ENCODE measurements at places on chromosomes 7 and 10.

- no peak for DNase-seq
These were observed 20.3 kb upstream of the ABLIM1 start for GRCh38 chr10:114678336-114678735.

DNA sequence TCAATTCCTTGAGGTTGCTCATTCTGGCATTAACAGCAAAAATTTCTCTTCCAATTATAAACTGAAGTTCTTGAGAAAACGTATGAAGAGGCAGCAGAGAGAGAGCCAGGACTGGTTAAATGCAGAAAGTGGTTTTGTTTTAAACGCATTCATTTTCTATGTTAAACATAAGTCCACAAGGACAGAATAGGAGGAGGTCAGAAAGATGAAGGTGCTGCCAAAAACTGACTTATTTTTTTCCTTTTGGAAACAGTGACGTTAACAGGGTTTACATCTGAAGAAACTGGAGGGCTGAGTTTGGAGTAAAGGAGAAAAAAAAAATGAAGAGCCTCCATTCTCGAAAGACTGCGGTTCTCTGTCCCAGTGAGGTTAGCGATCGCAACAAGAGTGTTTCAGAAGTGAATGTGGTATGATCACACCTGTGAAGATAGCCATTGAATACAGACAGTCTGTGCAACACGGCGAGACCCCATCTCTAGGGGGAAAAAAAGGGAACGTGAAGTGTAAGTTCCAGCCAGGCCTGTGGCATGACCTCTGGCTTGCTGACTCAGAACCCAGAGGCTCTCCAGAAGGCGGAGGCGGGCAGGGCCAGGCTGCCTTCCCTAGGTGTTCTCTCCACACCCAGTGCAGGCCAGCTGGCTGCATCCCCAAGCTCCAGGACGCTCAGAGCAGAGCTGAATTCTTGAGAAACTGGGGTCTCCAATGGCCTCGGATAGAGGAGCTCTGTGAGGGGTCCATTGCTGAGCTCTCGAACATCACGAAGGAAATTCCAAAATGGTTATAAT lies 84.0 kb downstream of the CHST15 start:
- DNase-seq, result no peak

- peak; percentile 74 for DNase-seq
These were observed 1.2 kb downstream of the TECPR1 start for GRCh38 chr7:98250789-98251188.

DNA sequence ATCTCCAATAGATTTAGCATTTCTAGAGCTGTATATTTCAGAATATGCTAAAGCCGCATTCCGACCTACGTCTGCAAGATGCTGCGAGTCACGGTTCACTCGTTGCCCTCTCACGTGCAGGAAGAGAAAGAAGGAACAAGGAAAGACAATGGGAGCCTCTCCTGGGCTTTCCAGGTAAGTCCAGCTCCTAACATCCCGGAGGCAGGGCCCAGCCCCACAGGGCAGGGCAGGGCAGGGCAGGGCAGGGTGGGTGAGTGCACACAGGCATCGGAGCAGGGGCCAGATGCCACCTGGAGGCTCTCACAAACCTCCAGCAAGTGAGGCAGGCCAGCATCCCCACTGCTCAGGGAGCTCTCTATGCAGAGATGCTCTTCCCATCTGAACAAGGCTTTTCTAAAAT lies 50.8 kb downstream of the VOPP1 start:
- no peak for DNase-seq

DNA sequence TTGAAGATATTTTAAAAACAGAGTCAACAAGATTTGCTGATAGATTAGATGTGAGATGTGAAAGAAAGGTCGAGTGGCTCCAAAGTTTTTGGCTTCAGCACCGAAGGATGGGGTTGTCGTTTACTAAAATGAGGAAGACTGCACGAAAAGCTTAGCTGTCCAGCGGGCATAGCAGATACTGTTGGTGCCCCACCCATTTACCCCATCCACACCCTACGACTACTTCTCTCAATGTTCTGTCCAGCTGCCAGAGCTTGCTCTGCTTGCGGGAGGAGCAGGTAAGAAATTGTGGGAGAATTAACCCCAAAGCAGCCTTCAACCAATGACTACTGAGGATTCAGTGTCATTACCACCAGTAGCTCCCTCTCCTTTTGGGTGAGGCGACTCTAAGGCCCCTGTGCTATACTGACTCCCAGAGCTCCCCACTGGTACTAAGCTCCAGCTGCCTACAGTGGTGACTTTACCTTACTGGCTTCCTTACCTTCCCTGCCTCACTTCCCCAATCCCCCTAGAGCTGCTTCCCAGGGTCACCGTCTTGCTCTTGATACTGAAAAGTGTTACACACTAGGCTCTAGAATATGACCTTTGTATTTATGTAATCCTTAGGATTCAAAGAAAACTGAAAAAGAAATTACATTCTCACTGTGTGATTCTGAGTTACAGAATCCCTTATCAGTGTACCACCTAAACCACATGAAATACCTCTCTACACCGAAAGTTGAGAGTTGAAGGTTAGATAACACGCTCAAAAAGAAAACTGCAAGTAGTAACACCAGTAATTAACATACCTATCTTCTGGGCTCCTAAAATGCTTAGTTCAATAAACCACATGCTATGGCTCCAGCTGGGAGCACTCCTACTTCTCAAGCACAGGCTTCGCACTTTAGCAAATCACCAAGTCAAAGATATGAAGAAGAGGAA lies 22.3 kb downstream of the CACUL1 start:
- DNase-seq, result peak; percentile 39

- DNase-seq, result no peak
These were observed 196.0 kb upstream of the FZD8 start for GRCh38 chr10:35838054-35838453.

- DNase-seq, result no peak
These were observed 74.3 kb downstream of the POLL start for GRCh38 chr10:101513733-101514132.

DNA sequence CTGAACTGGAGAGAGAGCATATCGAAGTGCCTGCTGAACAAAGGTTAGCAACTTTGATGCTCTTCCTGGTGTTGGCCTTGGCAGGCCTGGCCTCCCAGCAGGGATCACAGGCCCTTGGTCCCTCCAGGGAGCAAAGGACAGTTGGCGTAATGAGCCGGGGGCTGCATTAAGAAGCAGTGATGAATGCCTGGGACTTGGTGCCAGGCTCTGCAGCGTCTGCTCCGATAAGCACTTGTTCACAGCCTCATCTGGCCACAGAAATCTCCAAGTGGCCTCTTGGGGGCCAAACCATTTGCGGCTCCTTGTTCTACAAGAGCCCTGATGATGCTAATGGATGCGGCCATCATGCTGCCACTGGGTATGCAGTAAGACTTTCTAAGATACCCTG lies 31.8 kb downstream of the CRHR2 start:
- no peak for DNase-seq

DNA sequence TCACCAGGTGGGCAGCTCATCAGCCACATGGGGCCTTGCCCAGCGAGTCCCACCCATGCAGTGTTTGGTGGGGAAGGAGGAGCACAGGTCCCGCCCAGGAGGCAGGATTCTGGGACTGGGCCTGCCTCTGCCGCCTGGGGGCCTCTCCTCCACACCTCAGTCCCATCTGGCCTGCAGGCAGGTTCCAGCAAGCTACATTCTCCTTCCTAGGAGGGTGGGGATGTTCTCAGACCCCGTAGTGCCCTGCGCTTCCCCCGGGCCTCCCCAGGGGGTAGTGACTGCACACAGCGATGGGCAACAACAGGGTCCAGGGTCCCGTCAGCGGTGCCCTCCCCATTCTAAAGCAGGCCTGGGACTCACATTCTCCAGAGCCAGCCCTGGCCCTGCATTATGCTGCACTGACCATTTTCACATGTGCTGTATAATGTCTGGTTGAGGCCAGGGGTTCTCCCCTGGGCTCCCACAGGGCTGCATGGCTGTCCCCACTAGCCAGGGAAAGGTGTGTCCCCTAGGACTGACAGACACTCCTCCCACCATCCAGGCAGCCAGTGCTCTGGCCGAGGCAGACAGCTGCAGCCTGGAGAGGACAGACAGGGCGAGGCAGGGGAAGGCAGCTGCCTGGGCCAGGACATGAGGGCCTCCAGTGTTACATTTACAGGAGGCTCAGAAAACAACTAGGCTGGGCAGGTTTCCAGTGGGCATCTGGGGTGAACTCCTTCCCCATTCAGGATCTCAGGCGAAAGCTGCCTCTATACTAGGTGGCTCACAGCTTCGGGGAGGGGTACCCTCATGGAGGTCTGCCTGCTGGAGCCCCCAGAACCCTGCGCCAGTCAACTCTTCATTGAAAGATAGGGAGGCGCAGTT lies 9.3 kb downstream of the RASGEF1A start:
- DNase-seq, result no peak

DNA sequence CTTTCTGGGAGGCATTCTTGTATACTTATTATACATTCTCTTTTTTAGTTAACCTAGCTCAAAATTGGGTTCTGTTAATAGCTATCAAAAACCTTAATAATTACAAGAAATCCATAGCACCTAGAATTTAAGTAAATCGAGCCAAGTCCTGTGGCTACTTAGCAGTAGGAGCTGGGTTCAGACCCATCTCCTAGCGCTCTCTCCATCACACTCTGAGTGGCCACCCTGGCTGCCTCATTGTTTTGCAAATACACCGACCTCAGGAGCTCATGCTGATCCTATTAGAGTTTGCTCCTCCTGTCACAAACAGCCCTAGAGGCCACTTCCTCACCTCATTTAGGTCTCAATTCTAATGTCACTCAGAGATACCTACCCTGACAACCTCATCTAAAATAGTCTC lies 46.2 kb upstream of the OSBPL3 start:
- DNase-seq, result no peak

- DNase-seq, result no peak
These were observed 18.1 kb downstream of the VIPR2 start for GRCh38 chr7:159126311-159127260.

- peak; percentile 20 for DNase-seq
These were observed 6.5 kb downstream of the DUSP5 start for GRCh38 chr10:110504111-110504735.

GRCh38 chr7:157529768-157530560 lies 193.2 kb downstream of the DNAJB6 start:
- DNase-seq, result no peak

DNA sequence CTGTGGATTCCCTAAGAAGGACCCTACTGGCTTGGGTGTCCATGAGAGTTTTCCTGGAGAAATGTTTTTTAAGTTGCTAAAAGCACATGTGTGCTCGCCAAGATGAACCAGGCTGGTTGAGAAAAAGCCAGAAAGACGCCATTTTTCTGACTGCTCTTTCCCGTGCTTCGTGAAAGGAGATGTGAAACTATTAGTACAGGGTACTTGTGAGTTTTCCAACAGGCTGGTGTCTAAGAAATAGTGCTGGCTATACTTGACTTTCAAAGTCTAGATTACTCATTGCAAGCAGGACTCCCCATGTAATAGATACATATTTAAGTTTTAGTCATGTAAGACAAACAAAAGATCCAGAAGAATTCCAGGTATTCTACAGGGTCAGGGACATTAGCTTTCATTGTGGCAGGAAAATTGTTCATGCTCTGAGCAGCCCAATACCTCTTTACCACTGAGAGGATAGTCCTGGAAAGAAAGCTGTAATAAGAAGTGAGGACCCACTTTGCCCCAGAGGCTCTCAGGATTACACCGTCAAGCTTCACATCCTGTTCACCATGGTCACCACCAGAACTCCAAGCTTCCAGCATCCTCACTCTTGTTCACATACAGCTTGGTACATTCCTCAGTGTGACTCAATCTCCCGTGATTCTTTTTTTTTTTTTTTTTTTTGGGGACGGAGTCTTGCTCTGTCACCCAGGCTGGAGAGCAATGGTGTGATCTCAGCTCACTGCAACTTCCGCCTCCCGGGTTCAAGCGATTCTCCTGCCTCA lies 43.8 kb upstream of the ICA1 start:
- no peak for DNase-seq

GRCh38 chr7:48728799-48729198 lies 195.5 kb upstream of the CDC14C start:
- DNase-seq, result no peak

DNA sequence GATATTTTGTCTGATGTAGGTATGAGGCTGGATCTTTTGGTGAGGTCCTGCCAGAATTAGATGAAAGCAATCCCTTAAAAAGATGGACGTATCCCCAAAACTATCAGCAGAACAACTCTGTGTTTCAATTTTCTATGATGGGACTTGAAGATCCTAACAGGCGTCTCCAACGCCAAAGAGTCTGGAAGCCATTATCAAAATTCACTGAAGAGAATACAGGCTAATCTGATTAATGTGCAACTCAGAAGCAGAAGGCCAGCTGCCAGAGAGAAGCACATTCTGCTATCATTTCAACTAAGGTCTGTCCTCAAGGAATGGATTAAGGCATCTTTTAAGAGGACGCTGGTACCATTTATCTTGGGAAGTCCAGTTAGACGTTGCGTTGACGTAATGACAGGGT lies 119.7 kb downstream of the FGFR2 start:
- no peak for DNase-seq

- no peak for DNase-seq
These were observed 78.4 kb downstream of the NRG3 start for GRCh38 chr10:81953420-81953819.

- DNase-seq, result no peak
These were observed 484.8 kb upstream of the CELF2 start for GRCh38 chr10:10532826-10533225.

DNA sequence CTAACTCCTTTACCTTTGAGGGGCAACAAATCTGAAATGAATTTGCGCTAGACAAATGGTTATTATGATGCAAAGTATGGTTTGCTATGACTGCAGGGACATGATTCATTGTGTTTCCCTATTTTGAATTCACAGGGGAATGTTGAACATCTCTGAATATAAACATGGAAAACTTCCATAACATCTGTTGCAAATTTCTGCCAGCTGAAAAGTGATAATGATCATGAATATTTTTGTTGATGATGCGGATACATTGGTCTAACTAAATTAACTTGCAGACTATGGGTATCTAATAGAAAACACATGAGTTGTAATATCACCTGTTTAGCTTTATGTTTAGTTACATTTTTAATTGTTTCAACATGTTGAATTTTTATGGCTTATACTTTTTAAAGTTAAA lies 1325.5 kb downstream of the REEP3 start:
- DNase-seq, result no peak

DNA sequence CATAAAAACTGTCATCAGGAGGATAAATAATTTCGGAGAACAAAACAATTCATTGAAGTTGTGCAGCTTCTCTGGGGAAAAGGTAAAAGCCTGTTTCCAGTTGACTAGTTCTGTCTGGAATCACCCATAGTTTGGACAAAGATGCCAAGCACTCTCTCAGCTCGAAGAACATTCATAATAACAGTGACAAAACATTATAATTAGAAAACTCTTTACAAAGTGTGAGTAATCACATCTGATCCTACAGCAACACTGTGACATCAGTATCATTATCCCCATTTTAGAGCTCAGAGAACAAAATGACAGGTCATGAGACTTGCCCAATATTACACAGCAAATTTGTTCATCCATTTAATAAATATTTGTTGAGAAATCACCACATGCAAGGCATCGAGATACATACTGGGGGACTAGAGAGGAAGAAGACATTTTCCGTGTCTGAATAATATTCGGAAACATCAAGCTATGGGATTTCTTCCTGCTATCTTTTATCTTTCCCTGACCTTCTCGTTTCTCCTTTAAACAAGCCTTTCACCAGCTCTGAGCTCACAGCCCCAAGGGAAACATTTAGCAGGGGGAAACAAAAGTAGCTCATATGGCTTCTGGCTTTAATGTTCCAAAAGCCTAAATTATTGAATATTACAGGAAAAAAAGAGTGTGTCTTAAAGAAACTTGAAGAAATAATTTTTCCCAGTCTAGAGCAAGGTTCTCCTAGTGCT lies 123.3 kb upstream of the GHITM start:
- no peak for DNase-seq

GRCh38 chr10:71777213-71777985 lies 4.1 kb upstream of the VSIR start:
- DNase-seq, result no peak

All from stimulated activated naive CD4-positive, alpha-beta T cell (primary cell).